Activated CD4-positive, alpha-beta T cell treated with anti-CD3 and anti-CD28 coated beads, Interleukin-2, amount 50 U/mL, for 24 hours (primary cell): ENCODE measurements at places on chromosomes 5 and 9.

DNA sequence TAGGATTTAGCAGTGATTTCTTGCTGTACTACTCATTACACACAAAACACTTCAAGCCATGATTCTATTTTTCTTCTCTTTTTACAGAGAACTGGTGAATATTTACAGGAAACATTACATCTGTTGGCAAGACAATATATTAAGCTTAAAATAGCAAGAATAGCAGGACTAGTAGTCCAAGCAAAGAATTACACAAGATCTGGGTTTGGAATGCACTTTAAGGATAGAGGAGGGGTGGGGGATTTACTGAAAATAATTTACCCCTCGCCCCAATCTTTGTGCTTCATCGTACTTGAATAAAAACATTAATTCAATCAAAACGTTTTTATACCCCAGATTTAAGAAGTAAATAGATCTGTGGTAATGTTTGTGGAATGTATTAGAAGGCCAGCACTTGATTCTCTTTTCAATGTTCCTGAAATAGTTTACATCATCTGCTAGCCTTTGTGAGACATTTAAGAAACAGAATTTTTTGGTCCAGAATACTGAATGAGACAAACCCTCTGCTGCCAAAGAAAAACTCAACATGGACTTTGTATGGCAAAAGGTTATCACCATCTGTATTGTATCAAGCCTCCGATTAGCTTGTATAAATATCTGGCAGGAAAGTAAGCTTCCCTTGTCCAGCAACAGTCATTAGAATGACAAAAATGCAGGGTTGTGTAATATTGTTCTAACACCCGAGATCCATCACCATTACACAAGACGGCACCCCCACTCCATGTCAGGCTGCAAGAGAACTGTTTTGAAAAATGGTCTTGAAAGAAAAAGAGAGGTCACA is 23.8 kb downstream of the SVEP1 start:
- DNase-seq = no peak

DNA sequence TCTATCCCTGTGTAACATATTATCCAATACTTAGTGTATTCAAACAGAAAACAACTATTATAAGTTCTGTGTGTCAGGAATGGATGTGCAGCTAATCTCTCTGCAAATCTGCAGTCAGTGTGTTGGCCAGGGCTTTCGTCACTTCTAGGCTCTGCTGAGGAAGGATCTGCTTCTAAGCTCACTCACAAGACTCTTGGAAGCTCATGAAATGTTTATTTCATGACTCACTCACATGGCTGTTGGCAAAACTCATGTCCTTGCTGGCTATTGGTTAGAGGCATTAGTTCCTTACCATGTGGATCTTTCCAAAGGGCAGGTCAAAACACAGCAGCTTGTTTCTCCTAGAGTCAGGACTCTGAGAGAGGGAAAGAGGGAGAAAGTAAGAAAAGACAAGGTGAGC is 367.4 kb upstream of the SMARCA2 start:
- no peak for DNase-seq

DNA sequence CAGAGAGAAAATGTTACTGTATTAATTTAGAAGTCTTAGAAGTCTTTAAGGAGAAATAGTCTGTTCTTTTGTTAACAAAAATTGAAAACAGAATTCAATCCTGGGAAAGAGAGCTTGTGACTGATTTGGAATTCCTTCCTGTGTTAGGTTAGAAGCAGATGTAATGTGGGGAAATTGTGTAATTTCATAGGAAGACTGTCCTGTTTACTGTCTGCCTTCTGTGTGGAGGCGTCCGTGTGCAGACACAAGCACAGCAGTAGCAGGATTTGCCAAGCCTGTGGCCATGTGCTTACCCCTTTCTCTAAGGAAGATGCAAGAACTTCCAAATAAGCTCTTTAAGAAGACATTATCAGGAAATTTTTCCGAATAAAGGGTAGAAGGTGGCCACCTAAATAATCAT is 36.7 kb upstream of the F2R start:
- no peak for DNase-seq

- DNase-seq = no peak
Observed at GRCh38 chr9:123617952-123618678, 262.1 kb downstream of the CRB2 start.

DNA sequence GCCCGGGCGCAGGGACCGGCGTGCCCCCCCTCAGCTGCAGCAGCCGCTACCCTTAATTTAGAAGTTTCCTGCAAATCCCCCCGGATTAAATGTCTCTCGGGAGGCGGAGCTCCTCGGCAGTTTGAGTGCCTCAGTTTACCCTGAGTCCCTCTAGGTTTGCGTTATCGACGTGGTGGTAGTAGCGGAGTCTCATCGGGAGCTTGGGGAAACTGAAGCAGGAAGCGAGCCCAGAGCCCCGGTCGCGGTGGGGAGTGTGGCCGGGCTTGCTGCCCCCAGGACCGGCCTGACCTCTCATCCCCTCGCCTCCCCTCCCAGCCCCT is 529 bp upstream of the TPM2 start:
- DNase-seq = no peak

GRCh38 chr9:98365227-98365669 is 109.8 kb upstream of the TBC1D2 start:
- DNase-seq = no peak

GRCh38 chr9:16436545-16436944 is 433.9 kb downstream of the BNC2 start:
- DNase-seq = no peak

- DNase-seq = no peak
Observed at GRCh38 chr5:16609412-16609811, 7.4 kb downstream of the RETREG1 start.

- DNase-seq = no peak
Observed at GRCh38 chr9:107685901-107686300, 196.3 kb upstream of the KLF4 start.

DNA sequence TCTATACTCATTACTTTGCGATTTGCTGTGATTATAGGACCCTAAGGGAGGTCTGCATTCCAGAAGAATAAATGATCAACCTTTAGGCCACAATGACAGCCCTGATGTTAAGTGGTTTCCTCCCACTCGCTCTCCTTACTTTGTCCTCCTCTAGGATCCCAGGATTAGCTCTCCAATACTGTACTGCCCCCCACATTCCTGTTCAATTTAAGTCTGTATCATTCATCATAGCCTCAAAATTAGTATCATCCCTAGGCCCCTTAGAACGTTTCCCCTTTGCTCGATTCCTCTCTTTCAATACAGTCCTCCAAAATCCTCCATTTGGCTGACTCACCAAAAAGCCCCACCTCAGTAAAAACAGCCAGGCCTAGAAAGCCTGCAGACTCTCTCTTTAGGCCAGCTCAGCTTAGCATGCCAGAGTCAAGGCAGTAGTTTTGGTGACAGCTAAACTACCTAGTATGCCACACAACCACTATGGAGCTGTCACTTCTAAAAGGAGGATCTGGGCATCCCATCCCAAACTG is 24.4 kb downstream of the RNF145 start:
- no peak for DNase-seq

GRCh38 chr9:81566074-81566698 is 123.2 kb downstream of the TLE1 start:
- no peak for DNase-seq

DNA sequence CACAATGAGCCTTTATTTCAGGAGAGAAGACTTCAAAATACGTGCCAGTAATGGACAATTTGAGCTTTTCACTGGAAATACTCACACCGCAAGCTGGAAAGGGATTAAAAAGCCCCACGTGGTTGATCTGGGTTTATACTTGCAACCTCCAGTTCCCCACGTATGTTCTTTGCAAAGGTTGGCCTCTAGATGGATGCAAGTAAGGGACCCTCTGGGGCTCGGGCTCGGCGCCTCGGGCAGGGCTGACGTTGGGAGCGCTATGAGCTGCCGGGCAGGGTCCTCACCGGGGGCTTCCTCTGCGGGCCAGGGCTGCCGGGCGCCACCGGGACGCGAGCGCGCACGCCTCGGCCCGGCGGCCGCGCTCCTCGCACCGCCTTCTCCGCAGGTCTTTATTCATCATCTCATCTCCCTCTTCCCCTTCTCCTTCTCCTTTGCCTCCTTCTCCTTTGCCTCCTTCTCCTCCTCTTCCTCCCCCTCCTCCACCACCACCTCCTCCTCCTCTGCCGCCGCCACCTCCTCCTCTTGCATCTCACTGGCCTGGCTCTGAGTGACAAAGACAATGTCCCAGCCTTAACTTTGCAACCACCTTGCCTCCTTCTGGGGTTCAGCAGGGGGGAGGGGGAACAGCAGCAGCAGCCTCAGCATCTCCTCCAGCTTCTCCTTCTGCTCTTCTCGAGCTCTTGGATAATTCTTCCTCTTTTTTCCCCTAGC is 701 bp upstream of the ZNF462 start:
- DNase-seq = no peak

GRCh38 chr9:116391306-116391900 is 237.8 kb downstream of the PAPPA start:
- no peak for DNase-seq

DNA sequence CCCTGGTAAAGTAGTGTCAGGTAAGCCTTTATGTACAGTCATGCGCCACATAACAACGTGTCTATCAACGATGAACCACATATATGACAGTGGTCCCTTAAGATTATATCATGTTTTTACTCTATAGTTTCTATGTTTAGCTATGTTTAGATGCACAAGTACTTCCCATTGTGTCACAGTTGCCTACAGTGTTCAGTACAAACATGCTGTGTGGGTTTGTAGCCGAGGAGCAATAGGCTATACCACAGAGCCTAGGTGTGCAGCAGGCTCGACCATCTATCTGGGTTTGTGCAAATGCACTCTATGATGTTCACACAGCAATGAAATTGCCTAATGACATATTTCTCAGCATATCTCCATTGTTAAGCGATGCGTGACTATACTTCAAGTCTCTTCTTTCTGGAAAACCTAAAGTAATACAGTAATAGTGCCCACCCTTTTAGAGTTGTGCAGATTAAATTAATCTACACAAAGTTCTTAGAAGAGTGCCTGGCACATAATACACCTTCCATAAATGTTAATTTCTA is 295.9 kb downstream of the ARHGAP26 start:
- DNase-seq = no peak

DNA sequence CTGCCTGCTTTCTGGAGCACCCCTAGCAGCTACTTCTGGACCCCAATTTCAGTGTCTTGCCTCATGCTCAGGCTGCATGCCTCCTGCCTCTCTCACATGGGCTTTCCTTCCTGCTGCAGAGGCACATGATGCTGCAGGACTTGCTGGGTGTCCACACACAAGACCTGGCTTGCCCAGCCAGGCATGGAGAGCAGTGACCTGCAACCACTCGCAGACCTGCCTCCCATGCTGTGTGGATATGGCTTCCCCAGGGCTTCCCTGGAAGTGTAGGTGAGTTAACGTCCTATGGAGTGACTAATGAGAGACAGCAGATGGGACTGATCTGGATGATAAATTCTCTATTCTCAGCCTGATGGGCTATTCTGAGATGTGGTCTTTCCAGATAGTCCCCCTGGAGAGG is 53.2 kb upstream of the SMIM32 start:
- DNase-seq = no peak
